GM23248 (cell line): ENCODE measurements at places on chromosomes 2 and 18.

GRCh38 chr2:130165293-130166016, 15.9 kb downstream of the SMPD4 start:
- no peaks in the 10 kb centered on the region for H3K4me1 ChIP-seq
- DNase-seq: no peak
- H3K27ac ChIP-seq: no peak overlapping the region
- no peaks in the 10 kb centered on the region for H3K27me3 ChIP-seq
- no peak overlapping the region for H3K4me3 ChIP-seq
- peaks cover 14% of the 10 kb centered on the region; the same call in 1 of the 2 replicates for H3K36me3 ChIP-seq

DNA sequence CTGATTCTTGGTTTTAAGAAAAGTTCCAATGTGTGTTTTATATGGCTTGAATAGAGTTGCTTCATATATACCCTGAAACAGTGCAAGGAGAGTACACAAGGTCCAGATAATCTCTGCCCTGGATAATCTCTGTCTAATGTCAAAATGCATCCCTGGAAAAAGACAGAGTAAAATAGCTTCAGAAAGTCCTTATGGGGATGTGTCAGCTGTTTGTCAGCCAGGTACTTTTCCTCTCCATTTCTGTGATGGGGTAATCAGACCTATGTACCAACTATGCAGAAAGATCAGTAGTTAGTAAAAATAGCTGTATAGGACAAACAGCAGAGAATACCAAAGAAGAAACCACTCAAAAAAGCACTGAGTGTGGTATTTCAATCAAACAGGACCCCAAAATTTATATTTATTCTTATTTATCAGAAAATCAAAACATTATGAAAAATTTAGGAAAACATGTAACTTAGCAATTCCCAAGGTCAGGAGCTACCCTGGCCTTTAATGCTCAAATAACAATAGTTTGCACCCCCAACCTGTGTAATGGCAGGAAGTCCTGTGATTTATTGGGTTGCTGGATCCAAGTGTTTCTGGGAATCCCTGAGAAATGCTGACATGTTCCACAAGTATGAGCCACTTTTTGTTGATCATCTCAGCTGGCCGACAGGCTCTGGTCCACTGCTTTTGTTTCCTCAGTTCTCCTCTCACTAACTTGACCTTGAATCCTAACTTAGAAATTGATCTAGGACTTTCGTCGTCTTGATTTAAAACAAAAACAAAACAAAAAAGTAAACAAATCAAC, 69.6 kb downstream of the MDH1 start:
- no peaks in the 10 kb centered on the region for H3K27me3 ChIP-seq
- H3K4me1 ChIP-seq: peaks cover 59% of the 10 kb centered on the region
- H3K4me3 ChIP-seq: no peak overlapping the region
- peak; percentile 54 for DNase-seq

DNA sequence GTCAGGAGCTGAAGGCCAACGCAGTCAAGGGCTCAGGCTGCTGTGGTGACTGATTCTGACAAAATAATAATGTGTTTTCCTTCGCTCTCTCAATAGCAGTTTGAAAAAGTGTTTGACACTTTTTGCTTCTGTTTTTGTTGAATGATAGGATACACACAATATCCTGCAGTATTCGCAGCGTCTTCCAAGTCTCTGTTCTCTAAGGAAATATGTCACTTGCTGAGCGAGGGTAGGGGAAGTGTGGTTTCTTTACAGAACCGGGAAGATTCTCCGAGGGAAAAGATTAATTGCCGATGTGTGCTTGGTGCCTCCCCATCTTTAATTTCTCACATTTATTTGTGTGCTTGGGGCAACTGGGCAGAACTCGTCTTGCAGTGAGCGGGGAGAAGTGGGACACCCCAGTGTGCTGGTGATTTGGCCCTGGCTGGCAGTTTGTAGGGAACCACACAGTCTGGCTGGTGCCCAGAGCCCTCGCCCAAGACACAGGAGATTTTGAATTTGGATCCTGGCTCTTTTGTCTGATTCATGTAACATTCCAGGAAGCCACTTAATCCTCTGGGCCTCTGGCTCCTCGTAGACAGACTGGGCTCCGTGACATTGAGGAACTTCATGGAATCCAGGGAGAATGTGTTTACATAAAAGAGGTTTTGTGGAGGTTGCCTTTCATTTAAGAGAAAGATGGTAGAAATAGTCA, 169.4 kb downstream of the LDLRAD4 start:
- H3K4me3 ChIP-seq: peak overlapping the region; percentile 21; the same call in 1 of the 2 replicates
- no peaks in the 10 kb centered on the region for H3K36me3 ChIP-seq
- peaks cover 9% of the 10 kb centered on the region for H3K4me1 ChIP-seq

DNA sequence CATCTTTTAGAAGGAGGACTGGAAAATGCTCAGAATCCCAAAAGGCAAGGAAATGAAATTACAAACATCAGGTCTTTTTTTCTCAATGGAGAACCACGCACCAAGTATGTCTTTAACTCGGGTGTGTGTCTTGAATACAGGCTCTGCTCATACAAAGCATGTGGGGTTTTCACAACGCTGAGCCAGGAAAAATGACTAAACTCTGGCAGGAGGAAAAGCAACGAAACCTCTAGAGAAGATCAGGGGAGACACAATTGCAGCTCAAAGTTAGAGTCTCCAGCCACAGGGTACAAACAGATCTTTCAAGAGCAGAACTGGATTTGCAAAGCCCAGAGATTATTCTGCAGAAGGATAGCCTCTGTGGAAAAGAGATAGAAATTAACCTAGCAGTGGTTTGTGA, 42.8 kb upstream of the TPO start:
- no peak for DNase-seq
- no peak overlapping the region for H3K4me3 ChIP-seq

- H3K4me1 ChIP-seq: peaks cover 17% of the 10 kb centered on the region
- no peaks in the 10 kb centered on the region for H3K27me3 ChIP-seq
- H3K36me3 ChIP-seq: no peaks in the 10 kb centered on the region
- H3K4me3 ChIP-seq: peak overlapping the region; percentile 74
Measured at GRCh38 chr2:74919827-74920226, 38.6 kb upstream of the POLE4 start.

- DNase-seq: peak; percentile 54
- H3K4me3 ChIP-seq: no peak overlapping the region
- H3K36me3 ChIP-seq: no peaks in the 10 kb centered on the region
- H3K27ac ChIP-seq: no peak overlapping the region
Measured at GRCh38 chr2:216404010-216404618, 8.2 kb upstream of the SMARCAL1 start.

- H3K27ac ChIP-seq: no peak overlapping the region
- no peak overlapping the region for H3K4me3 ChIP-seq
- H3K27me3 ChIP-seq: no peaks in the 10 kb centered on the region
- no peak for DNase-seq
- no peaks in the 10 kb centered on the region for H3K4me1 ChIP-seq
- H3K36me3 ChIP-seq: no peaks in the 10 kb centered on the region
Measured at GRCh38 chr2:189729430-189729829, 33.2 kb downstream of the OSGEPL1 start.

DNA sequence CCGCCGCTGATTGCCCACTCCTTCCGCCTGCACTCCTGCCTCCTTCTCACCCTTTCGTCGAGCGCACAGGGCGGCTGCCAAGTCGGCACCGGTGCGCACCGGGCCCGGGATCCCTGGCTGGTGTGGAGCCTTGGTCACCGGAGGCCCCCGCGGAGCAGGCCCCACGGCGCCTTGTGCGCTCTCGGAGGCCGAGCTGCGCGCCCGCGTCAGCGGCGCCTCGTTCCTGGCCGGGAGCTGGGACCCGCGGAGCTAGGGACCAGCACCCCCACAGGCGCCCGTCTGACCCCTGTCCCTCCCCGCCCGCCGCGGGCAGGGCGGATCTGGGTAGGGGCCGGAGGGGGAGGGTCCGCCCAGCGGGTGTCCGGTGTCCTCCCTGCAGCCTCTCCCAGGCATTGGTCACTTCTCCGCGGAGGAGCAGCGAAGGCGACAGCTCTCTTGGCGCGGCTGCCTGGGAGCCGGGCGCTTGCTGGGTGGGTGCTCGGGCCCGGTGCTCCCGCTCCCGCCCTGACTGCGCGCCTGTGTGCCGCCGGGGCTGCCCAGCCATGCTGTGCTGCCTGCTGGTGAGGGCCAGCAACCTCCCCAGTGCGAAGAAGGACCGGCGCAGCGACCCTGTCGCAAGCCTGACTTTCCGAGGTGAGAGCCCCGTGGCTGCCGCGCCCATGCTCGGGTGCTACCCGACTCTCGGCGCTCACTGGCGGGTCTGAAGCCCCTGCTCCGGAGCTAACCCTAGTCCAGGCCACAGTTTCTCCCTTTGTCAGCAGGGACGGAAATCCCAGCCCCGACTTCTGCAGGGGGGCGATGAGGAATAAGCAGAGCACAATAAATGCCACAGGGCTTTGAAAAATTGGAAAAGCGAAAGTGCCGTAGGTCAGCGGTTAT, 13.2 kb downstream of the DYSF start:
- H3K36me3 ChIP-seq: no peaks in the 10 kb centered on the region
- no peak overlapping the region for H3K27ac ChIP-seq
- peak; percentile 50 for DNase-seq
- H3K4me3 ChIP-seq: peak overlapping the region; percentile 75

- no peaks in the 10 kb centered on the region; the same call in 1 of the 2 replicates for H3K36me3 ChIP-seq
- no peaks in the 10 kb centered on the region for H3K27me3 ChIP-seq
- H3K27ac ChIP-seq: no peak overlapping the region
- no peak for DNase-seq
- H3K4me1 ChIP-seq: no peaks in the 10 kb centered on the region
Measured at GRCh38 chr2:31254237-31255203, 20.6 kb downstream of the EHD3 start.

- no peaks in the 10 kb centered on the region for H3K4me1 ChIP-seq
- no peak for DNase-seq
- no peak overlapping the region for H3K4me3 ChIP-seq
- no peak overlapping the region for H3K27ac ChIP-seq
- H3K27me3 ChIP-seq: no peaks in the 10 kb centered on the region
Measured at GRCh38 chr2:21890716-21891115, 766.9 kb downstream of the TDRD15 start.

GRCh38 chr2:40200366-40200915, 251.4 kb downstream of the SLC8A1 start:
- H3K27me3 ChIP-seq: no peaks in the 10 kb centered on the region
- peak; percentile 75 for DNase-seq
- H3K27ac ChIP-seq: peak overlapping the region; percentile 71
- H3K36me3 ChIP-seq: no peaks in the 10 kb centered on the region; the same call in 1 of the 2 replicates
- H3K4me1 ChIP-seq: peaks cover 52% of the 10 kb centered on the region
- no peak overlapping the region for H3K4me3 ChIP-seq

DNA sequence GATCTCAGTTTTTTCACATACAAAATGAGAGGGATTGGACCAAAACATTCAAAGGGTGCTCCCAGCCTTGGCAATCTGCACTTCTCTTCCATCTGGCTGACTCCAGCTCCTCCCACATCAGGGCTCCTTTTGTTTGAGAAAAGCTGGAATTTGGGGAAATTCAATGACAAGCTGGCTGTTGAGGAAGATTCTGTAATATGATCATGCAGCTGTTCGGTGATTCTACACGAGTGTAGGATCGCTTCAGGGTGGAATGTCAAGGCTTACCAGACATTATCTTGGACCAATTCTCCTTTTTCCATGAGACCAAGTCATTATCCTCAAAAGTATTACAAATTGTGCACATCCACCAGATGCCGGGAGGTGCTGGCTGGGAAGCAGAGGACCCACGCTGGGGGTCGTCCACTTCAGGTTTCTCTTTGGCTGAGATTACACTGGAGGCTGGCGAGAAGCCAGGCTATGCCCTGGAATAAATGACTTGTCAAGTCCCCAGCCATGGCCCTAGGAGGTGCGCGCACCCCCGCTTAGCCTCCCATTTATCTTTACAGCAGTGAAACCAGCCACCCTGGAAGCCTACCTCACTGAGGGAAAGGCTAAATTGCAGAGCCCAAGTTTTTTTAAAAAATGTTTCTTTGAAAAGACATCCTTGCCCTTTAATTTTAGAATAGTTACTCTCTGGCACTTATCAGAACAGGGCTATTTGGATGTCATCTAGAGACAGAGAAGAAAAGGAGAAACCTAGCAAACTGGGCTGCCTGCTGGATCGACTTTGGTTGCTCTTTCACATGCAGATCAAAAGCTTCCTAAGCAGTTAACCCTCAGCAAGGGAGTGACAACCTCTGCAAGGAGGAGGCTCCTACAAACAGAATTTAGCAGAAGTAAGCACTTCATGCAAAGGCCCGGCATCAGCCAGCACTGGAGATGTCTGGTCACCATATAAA, 42.5 kb upstream of the LCLAT1 start:
- peaks cover 45% of the 10 kb centered on the region for H3K4me1 ChIP-seq
- H3K27ac ChIP-seq: no peak overlapping the region
- H3K36me3 ChIP-seq: no peaks in the 10 kb centered on the region
- peak; percentile 41 for DNase-seq
- no peak overlapping the region for H3K4me3 ChIP-seq
- H3K27me3 ChIP-seq: no peaks in the 10 kb centered on the region

GRCh38 chr2:16351137-16351536, 314.5 kb downstream of the CYRIA start:
- no peaks in the 10 kb centered on the region for H3K27me3 ChIP-seq
- DNase-seq: no peak
- H3K4me1 ChIP-seq: no peaks in the 10 kb centered on the region
- no peaks in the 10 kb centered on the region for H3K36me3 ChIP-seq

DNA sequence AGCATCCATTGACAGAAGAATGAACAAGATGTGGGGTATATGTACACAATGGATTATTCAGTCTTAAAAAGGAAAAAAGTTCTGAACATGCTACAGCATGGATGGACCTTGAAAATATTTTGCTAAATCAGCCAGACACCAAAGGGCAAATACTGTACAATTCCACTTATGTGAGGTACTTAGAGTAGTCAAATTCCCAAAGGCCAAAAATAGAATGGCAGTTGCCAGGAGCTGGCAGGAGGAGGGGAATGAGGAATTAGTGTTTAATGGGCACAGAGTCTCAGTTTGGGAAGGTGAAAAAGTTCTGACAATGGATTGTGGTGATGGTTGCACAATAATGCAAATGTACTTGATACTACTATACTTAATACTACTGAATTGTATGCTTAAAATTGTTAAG, 193.2 kb downstream of the MBD2 start:
- no peak for DNase-seq
- H3K27ac ChIP-seq: no peak overlapping the region
- H3K27me3 ChIP-seq: no peaks in the 10 kb centered on the region

DNA sequence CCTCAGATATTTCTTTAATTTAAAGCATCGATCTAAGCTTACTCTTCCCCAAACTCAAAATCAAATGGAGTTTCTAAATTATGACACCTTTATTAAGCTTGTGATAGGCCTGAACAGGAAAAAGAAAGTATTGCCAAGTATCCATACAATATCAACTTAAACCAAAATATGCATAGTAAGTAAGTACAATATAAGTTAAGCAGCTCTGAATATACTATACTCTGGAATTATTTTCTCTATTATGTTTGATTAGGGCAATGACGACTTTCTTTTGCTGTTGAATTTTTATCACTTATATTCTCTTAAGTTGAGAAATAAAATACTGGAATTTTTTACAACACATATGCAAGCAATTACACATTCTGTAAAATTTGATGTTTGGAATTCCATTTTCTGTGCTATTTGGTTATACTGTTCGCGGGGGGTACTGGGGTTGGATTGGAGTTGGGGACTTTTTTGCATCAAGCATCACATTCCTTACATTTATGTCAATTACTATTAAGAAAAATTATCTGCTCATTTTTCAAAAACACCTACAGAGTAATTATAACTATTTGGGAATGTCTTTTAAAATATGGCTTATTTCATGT, 2.2 kb downstream of the COL5A2 start:
- peak overlapping the region; percentile 89 for H3K27ac ChIP-seq
- no peaks in the 10 kb centered on the region for H3K27me3 ChIP-seq

GRCh38 chr2:16513626-16514025, 152.0 kb downstream of the CYRIA start:
- no peak overlapping the region for H3K27ac ChIP-seq
- no peaks in the 10 kb centered on the region for H3K4me1 ChIP-seq
- H3K4me3 ChIP-seq: no peak overlapping the region
- peaks cover 5% of the 10 kb centered on the region; the same call in 1 of the 2 replicates for H3K27me3 ChIP-seq
